ENCODE measurements at places on chromosomes 13 and 19.

DNA sequence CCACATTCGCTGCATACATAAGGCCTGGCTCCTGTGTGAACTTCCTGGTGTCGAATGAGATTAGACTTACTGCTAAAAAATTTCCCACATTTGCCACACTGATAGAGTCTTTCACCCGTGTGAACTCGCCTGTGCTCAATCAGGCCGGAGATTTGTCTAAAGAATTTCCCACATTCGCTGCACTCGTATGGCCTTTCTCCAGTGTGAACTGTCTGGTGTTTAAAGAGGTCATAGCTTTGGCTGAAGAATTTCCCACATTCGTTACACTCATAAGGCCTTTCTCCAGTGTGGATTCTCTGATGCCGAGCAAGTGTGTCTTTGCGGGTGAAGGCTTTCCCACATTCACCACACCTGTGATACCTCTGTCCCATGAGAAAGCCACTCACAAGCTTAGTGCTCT, 6.5 kb downstream of the ZNF671 start:
- no peak for DNase-seq

DNA sequence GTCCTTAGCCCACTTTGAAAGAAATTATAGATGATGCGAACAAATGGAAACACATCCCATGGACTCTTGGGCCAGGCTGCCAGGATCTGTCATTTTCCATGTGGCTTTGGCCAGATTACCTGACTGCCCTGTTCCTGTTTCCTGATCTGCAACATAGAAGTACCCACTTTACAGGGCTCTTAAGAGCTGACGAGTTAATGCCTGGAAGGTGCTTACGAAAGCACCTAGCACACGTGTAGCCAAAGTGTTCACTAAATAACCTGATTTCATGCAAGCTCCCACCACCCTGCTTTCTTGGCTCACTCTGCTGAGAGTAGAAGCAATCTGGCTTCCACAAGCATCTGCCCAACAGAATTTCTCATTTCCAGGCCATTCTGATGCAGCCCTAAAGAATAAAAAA, 575.2 kb downstream of the MYO16 start:
- DNase-seq = no peak

- DNase-seq = no peak
Observed at GRCh38 chr19:46195104-46195503, 34.4 kb upstream of the IGFL1 start.

DNA sequence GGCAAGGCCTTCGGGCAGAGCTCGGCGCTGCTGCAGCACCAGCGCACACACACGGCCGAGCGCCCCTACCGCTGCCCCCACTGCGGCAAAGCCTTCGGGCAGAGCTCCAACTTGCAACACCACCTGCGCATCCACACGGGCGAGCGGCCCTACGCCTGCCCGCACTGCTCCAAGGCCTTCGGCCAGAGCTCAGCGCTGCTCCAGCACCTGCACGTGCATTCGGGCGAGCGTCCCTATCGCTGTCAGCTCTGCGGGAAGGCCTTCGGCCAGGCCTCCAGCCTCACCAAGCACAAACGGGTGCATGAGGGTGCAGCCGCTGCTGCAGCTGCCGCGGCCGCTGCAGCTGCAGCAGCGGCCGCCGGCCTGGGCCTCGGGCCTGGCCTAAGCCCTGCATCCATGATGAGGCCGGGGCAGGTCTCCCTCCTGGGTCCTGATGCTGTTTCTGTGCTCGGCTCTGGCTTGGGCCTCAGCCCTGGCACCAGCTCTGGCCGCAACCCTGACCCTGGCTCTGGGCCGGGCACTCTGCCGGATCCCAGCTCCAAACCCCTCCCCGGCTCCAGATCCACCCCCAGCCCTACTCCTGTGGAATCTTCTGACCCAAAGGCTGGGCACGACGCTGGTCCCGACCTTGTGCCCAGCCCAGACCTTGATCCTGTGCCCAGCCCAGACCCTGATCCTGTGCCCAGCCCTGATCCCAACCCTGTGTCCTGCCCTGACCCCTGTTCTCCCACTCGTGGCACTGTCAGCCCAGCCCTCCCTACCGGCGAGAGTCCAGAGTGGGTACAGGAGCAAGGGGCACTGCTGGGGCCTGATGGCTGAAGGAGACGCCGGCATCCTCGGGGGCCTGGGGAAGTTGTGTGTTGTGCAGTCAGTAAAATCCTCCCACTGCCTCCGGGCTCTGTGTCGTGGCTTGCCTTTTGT, 2.0 kb upstream of the MCOLN1 start:
- DNase-seq = no peak

DNA sequence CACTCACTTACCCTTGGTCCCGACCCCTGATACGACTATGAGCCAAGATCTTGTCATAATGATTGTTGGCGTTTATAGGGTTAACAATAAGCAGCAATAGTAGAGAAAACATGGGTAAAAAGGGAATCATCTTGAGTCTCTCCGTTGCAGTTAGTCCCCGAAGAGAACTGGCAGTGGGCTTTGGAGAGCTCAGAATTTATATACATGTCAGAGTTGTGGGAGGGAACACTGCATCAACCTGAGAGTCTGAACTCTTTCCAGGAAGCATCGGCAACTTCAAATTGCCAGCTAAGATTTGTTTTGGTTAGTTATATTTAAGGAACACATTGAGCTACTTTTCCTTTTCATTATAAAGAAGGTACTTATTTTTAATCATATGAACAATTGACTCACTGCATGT, at the start of gene POSTN:
TSS of gene POSTN (minus strand) at position 172 of the 400 bp plus-strand sequence. CDS start at position 130, 42 bp downstream.
- DNase-seq = no peak

DNA sequence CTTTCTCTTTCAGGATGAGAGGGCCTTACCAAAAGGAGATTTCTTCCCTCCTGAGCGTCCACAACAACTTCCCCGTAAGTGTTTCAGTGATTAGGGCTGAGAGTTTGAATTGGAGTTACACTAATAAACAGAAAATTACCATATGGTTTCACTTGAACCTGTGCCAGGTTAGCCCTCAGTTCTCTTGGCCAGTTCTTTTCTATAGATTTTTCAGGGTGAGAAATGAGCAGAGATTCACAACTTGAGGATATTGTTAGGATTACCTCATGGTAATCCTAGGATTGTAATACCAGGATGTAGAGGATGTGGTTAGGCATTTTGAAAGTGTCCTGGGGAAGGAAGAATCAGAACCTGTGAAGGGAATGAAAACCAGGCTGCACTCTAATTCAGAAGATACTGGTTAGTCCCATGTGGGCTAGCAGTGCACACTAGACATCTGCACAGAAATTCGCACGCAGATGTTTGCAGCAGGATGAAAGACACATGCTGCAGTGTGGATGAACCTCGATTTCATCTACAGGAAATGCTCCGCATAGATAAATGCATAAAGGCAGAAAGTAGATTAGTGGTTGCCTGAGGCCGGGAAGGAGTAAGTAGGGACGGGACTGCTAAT, 24.1 kb downstream of the HNRNPM start:
- no peak for DNase-seq

GRCh38 chr13:52760077-52760476, 20.5 kb upstream of the CNMD start:
- DNase-seq = no peak

DNA sequence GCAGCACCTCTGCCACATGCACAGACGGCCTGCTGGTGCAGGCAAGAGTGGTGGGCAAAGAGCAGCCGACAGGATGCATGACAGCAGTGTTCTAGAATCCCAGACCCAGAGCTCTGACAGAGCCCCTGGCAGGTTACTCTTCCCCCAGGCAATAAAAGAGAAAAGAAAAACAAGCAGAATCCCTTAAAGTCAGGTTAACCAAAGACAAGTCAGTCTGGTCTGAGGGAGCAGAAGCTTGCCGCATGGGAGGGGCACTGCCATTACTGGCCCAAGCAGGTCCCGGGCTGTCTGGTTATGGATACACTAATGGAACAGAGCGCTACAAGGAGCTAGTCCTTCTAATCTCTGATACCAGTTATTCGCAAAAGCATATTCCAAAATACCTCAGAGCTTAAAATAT, 36.1 kb upstream of the DOCK9 start:
- no peak for DNase-seq

GRCh38 chr19:39582442-39582841, 19.9 kb upstream of the LGALS13 start:
- DNase-seq = no peak

DNA sequence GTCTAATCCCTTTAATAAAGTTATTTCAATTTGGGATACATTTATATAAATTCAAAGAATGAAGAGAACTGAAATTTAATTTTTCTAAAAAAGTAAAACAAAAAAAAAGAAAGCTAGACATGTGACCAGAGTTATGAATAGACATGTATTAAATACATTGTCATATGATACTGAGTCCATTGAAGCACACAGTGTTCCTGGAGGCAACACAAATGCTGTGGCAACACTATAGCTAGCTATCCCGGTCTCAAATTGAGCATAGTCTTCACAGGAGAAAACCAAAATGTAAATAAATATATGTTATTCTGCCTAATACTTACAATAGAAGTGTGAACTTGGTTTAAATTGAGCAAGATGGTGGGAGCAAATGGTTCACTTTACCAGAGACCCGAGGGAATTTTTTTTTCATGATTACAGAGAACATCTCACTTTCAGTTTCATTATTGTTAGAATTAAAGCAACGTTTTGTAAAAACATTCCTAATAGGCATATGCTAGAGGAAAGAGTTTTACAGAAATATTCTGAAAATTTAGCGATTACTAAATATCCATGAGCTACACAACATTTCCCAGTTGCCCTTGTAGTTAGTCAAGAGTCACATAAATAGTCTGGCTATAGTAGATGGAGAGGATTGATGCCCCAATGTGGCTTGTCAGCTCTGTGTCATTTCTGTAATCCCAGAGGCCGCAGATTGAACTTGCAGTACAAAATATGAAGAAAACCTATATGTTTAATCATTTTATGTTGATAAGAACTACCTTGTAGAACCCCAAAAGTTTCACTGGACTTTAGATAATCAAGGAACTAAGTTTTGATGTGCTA, 775.7 kb upstream of the SPRY2 start:
- DNase-seq = no peak

DNA sequence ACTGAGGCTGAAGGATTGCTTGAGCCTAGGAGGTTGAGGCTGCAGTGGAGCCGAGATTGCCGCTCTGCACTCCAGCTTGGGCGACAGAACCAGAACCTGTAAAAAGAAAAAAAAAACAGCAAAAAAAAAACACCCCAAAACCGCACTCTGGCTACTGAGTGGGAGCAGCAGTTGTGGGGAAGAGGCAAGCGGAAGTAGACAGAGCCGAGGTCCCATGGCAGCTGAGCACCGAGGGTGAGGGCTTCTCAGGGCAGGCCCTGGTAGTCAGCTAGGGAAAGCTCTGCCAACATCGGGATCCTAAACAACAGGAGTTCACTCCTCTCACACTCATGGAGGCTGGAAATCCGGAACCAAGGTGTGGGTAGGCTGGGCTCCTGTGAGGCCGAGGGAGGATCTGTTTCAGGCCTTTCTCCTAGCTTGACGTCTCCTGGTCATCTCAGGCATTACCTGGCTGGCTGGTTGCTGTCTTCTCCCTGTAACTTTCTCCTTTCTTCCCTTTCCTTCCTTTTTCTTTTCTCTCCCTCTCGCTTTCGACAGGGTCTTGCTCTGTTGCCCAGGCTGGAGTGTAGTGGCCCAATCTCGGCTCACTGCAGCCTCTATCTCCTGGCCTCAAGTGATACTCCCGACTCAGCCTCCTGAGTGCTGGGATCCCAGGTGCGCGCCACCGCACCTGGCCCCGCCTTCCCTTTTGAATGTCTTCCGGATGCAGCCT, 15.8 kb upstream of the LATS2 start:
- DNase-seq = no peak

- no peak for DNase-seq
Observed at GRCh38 chr19:45508417-45508860, 1.2 kb downstream of the VASP start.

DNA sequence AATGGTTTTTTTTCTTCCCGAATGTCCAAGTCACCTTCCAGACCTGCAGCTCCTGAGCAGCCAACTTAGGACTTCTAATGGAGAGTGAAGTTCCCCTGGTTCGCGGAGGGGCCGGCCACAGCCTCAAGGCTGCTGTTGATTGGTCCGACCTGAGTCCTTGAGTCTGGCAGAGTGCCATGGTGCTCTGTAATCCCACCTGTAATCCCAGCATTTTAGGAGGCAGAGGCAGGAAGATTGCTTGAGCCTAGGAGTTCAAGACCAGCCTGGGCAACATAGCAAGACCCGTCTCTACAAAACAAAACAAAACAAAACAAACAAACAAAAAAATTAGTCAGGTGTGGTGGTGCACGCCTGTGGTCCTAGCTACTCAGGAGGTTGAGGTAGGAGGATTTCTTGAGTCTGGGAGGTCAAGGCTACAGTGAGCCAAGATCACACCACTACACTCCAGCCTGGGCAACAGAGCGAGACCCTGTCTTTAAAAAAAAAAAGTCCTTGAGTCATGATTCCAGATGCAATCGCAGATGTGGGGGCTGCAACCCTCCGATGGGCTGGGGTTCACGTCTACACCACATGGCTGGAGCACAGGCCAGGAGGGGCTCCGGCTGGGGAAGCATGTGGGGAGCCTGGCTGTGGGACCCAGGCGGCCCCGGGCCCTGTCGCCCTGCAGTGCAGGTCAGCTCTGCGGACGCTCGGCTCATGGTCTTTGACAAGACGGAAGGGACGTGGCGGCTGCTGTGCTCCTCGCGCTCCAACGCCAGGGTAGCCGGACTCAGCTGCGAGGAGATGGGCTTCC, 17.7 kb downstream of the HPN start:
- no peak for DNase-seq

GRCh38 chr13:28128030-28128429, 10.3 kb upstream of the PAN3 start:
- DNase-seq = no peak

- no peak for DNase-seq
Observed at GRCh38 chr19:2083174-2083854, 12.8 kb downstream of the MOB3A start.

GRCh38 chr19:47813304-47813994, 8.3 kb upstream of the CRX start:
- peak; percentile 85 for DNase-seq

DNA sequence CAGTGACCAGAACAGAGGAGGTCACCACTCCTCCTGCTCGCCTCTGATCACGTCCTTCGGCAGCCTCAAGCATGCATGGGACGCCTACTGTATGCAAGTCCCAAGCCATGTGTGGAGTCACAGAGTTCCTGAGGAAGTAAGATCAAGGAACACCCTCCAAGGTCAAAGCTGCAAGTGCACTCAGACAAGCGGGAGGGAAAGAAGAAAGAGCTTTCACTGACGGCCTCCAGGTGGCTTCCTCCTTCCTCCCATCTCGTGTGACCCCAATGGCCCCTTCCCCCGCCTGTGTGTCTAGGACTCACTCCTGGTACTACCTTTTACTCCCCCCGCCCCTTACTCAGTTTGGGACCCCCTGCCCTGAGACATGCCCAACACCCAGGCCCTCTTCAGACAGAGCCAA, 6.1 kb downstream of the HAUS8 start:
- no peak for DNase-seq
